ENCODE measurements at places on chromosomes 7 and 10.
A peak's percentile ranks its signal among the peaks of the same experiment; 100 is the strongest.

GRCh38 chr7:139494835-139495579 lies 11.5 kb upstream of the KLRG2 start:
- DNase-seq = no peak

- DNase-seq = no peak
Observed at GRCh38 chr10:108064746-108065260, 900.3 kb upstream of the SORCS1 start.

DNA sequence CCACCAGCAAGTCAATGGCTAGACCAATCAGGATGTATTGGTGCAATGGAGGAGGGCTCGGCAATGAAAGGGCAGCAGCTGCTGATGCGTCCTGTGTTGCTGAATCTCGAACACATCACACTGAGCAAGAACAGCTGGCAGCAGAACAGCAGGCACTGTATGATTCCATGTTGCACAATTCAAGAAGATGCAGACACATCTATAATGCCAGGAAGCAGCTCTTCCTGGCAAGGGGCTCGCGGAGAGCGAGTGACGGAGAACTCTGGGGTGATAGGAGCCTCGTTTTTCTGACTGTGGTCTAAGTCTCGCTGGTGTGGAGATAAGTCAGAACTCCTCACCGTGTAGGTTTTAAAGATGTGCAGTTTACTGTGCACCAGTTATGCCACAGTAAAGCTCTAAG lies 24.8 kb upstream of the PFKP start:
- no peak for DNase-seq

GRCh38 chr7:1099154-1099542 lies 11.2 kb downstream of the GPER1 start:
- no peak for DNase-seq

- DNase-seq = peak; percentile 43
Observed at GRCh38 chr10:73218431-73219191, 28.4 kb downstream of the DNAJC9 start.

- DNase-seq = no peak
Observed at GRCh38 chr7:31816810-31817209, 129.8 kb downstream of the PPP1R17 start.

DNA sequence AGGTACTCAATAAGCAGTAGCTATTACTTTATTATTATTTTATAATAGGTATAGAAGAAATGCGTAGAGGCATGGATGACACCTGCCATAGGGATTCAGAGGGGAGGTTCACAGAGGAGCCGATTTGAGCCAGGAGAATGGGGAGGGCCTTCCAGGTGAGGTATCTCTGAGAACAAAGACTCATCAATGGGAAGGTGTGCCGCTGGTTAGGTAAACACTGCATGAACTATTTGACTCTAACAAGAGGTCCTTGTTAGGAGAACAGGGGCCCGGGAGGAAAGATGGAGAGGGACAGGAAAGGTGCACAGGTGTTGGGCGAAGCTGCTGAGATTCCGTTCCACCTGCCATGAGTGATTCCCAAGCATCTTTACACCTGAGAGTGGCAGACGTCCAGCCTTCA lies 41.8 kb upstream of the TMEM273 start:
- DNase-seq = no peak

- peak; percentile 34 for DNase-seq
Observed at GRCh38 chr7:74311305-74311744, 22.1 kb downstream of the CLIP2 start.

- DNase-seq = no peak
Observed at GRCh38 chr7:87060288-87060537, 759 bp upstream of the ELAPOR2 start.

GRCh38 chr10:70323697-70324338 lies 40.0 kb upstream of the NPFFR1 start:
- DNase-seq = no peak

DNA sequence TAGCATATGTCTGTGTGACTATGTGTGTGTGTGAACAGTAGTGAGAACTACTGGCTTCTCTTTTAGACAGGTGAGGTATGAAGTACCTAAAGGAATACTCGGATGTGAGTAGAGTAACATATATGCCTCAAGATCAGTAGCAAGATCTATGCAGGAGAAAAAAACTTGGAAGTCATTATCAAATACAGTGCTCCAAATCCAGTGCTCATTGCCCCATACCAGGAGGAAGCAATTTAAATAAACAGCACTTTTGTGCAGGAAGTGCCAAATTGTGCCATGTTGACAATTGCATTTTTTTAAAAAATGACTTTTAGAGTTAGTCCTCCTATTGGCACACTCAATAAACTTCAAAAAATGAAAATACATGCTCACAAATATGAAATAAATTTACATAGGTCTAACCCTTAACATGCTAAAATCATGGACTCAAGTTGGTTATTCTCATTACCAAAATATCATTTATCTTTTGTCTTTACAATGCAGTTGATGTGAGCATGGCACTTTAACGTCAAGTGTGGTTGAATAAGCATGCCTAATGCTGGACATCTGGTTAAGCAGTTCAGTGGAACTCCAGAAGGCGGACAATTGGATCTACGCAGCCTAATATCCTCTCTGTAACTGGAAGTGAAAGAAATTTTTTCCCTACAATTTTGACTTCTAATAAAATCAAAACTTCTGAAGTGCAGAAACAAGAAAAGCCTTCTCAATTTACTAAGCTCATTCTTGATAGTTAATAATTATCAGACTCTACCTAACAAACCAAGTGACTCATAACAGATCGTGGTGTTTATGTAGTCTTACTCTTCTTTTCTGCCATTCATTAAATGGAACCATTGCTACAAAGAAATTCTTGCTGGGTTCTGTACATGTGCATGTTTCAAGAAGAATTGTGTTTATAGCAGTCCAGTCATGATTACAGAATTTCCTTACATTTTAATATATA lies 195.2 kb downstream of the MDFIC start:
- DNase-seq = peak; percentile 99

DNA sequence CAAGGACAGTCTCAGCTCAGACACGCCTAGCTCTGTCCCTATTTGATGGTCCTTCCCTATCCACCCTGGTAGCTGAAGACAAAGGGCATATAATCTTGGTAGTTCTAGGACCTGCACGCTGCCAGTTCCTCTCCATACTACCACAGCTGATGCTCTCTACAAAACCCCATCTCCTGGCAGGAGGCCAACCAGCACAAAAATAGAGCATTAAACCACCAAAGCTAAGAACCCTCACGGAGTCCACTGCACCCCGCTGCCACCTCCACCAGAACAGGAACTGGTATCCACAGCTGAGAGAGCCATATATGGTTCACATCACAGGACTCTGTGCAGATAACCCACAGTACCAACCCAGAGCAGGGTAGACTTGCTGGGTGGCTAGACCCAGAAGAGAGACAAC lies 299.4 kb downstream of the LRRTM3 start:
- DNase-seq = no peak

DNA sequence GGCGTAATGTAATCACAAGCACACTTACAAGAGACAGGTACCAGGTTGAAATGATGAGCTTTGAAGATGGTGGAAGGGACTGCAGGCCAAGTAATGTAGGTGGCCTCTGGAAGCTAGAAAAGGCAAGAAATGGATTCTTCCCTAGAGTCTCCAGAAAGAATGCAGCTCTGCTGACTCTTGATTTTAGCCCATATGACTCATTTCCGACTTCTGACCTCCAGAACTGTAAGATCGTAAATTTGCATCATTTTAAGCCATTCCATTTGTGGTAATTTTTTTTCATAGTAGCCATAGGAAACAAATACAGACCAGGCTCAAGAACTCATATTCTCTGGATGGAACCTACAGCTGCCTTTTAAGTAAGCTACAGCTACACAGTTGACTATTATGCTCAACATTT lies 315.5 kb downstream of the MAGI2 start:
- DNase-seq = no peak

DNA sequence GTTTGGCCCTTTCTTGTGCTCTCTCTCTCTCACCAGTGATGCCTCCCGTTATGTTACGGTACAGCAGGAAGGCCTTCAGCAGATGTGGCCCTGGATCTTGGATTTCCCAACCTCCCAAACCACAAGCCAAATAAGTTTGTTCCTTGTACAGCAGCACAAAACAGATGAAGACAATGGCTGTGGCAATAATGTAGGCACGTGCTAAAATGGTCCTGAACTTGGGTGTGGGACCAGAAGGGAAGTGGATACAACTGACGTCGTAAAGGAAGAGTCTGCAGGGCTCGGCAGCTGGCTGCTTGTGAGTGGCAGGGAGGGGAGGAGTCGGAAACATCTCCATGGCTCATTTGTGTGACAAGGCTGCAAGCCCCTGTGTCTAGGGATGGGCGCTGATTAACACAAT lies 26.8 kb downstream of the PROSER2 start:
- no peak for DNase-seq

DNA sequence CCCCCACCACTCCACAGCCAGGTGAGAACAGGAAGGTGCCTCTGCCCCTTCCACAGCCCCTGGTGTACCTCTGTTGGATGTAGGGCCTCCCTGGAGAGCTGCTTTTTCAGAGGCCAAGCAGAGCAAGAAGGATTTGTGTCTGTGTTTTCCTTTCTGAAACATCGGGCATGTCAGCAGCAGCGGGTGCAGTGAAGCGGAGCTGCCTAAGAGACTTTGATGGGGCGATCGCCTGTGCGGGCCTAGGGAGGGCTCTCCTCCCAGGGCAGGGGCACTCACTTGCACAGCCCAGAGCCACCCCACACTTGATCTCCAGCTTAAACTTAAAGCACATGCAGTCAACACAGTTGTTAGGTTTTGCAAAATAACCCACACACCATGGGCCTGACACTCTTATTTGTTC lies 324.7 kb downstream of the ACTR3B start:
- DNase-seq = no peak

GRCh38 chr10:58414270-58415041 lies 29.2 kb downstream of the TFAM start:
- peak; percentile 92 for DNase-seq

DNA sequence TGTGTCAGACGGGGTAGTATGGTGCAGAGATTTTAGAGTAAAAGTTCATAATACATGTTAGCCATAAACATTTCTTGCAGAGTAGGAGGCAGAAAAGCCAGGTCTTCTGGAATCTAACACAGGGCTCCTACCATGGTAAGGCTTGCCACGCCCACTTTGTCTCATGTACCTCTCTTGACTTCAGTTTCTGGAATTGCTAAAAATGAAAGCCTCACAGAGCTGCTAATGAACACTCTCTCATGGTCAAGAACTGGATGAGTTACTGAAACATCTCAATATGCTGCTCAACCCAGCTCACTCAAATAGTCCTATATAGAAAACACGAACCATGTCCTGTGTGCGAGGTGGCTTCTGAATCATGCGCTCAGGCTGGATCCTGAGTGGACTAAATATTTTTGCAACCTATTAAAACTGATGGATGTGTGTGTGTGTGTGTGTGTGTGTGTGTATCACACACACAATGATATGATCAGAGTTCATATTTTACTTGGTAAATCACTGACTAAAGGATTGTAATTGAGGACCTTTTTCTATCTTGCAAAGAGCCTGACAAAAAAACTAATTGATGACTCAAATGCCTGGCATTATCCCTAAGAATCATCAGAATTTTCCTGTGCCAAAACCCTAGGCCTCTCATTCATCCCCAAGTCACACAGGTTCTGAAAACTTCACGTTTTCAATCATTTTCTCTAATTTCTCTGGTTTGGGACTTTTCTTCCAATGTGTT lies 1306.6 kb downstream of the XPNPEP1 start:
- DNase-seq = no peak

All from renal cortical epithelial cell (primary cell).